ENCODE measurements at places on chromosomes 7 and 10. TPM values are rescaled to one million over a fixed set of nuclear protein-coding genes. Genes with fewer than 3 reads are reported as not detected.

The PTF1A gene
- not detected for total RNA-seq

The CASP7 gene
- 30.5 TPM for total RNA-seq

The UCMA gene
- not detected for total RNA-seq

The PAX4 gene
- not detected for total RNA-seq

DNA sequence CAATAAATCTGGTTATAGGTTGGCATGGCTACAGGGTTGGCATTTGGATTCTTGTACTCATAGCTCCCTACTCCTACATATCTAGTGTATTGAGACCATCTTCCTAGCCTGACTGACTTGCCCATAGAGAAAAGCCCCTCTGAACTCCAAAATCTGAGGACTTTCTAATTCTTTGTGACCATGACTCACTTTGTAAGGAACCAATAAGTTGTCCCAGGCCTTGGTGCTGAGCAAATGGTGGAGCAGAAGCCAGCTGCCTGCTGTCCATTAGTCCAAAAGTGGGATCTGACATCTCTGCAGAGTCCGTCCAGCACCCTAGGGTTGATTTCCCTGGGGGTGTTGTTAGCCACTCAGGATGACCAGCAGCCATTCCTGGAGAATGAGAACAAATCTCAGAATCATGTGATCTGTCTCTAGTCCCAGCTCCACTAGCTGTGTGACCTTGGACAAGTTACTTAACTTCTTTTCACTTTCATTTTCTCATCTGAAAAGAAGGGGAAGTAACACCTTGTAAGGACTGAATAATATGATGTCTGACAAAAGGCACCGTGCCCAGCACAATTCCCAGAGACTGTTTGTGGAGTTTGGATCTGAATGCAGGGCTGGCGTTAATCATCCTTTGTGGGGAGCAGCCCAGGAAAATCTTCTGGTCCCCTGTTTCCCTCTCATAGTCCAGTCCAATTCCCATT lies 44.1 kb downstream of the MTURN start:
- no peaks in the 10 kb centered on the region for H3K4me1 ChIP-seq
- H3K27me3 ChIP-seq = no peaks in the 10 kb centered on the region
- H3K4me3 ChIP-seq = no peak overlapping the region
- no peaks in the 10 kb centered on the region for H3K36me3 ChIP-seq
- DNase-seq = no peak

- DNase-seq = no peak
- no peak overlapping the region for H3K27ac ChIP-seq
- no peaks in the 10 kb centered on the region for H3K27me3 ChIP-seq
- no peaks in the 10 kb centered on the region for H3K36me3 ChIP-seq
- no peak overlapping the region for H3K4me3 ChIP-seq
Observed at GRCh38 chr7:18532813-18533212, 37.3 kb downstream of the HDAC9 start.

DNA sequence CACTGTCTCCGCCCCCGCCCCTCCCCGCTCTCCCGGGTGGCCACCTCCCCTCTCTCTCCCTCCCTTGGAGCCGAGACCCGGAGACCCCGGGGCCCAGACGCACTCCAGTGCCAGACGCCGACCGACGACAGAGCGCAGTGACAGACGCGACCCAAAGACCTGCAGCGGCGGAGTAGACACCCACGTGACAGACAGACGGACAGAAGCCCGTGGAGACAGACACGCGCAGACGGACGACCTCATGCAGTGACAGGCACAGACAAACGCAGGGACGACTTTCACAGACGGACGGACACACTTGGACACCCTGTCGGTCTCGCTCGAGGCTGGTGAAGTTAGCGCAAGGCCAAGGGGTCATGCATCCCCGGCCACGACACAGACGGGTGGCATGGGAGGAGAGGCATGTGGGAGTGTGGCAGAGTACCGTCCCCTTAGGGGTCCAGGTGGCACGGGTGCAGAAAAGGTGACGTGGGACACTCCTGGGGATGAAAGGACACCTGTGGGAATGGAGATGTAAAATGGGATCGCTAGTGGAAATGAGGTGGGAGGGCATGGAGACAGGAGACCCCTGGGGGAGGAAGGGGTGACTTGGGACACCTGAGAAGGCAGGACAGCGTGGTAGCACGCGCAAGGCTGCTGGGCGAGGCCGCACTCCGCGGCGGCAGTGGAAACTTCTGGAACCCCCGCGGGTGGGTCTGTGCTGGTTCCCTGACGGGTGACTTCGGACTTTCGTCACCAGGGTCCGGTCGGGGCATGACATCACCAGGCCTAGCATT lies 456 bp upstream of the ACHE start:
- H3K27me3 ChIP-seq = no peaks in the 10 kb centered on the region
- H3K4me3 ChIP-seq = peak overlapping the region; percentile 56
- H3K4me1 ChIP-seq = peaks cover 36% of the 10 kb centered on the region
- DNase-seq = no peak

The AGR2 gene
- total RNA-seq = 0.93 TPM

The ERVW-1 gene
- total RNA-seq = not detected

The NET1 gene
- total RNA-seq = 51.2 TPM

- DNase-seq = no peak
- no peak overlapping the region for H3K27ac ChIP-seq
- no peaks in the 10 kb centered on the region for H3K4me1 ChIP-seq
- no peaks in the 10 kb centered on the region for H3K36me3 ChIP-seq
- peaks cover 33% of the 10 kb centered on the region for H3K27me3 ChIP-seq
Observed at GRCh38 chr10:128854963-128855362, 612.1 kb upstream of the MGMT start.

GRCh38 chr10:78568620-78569019 lies 500.1 kb upstream of the ZMIZ1 start:
- DNase-seq = no peak
- H3K4me3 ChIP-seq = no peak overlapping the region
- H3K4me1 ChIP-seq = no peaks in the 10 kb centered on the region
- H3K27ac ChIP-seq = no peak overlapping the region
- no peaks in the 10 kb centered on the region for H3K36me3 ChIP-seq

- no peaks in the 10 kb centered on the region for H3K36me3 ChIP-seq
- peaks cover 14% of the 10 kb centered on the region for H3K4me1 ChIP-seq
- no peak for DNase-seq
Observed at GRCh38 chr10:14543046-14543903, 212.6 kb upstream of the FRMD4A start.

The FKBP6 gene
- not detected for total RNA-seq

- H3K27ac ChIP-seq = no peak overlapping the region
- H3K4me1 ChIP-seq = no peaks in the 10 kb centered on the region
- H3K27me3 ChIP-seq = no peaks in the 10 kb centered on the region
- H3K36me3 ChIP-seq = no peaks in the 10 kb centered on the region
- H3K4me3 ChIP-seq = no peak overlapping the region
Observed at GRCh38 chr10:7378602-7379403, 32.0 kb downstream of the SFMBT2 start.

- H3K4me1 ChIP-seq = no peaks in the 10 kb centered on the region
- no peaks in the 10 kb centered on the region for H3K27me3 ChIP-seq
- DNase-seq = no peak
- H3K36me3 ChIP-seq = no peaks in the 10 kb centered on the region
Observed at GRCh38 chr7:158313931-158314330, 273.7 kb downstream of the PTPRN2 start.

GRCh38 chr7:73900286-73900685 lies 39.3 kb downstream of the TMEM270 start:
- no peak overlapping the region for H3K4me3 ChIP-seq
- no peaks in the 10 kb centered on the region for H3K36me3 ChIP-seq
- DNase-seq = no peak
- H3K4me1 ChIP-seq = peaks cover 5% of the 10 kb centered on the region
- no peak overlapping the region for H3K27ac ChIP-seq

All from HCT116 (cell line).